ENCODE measurements at places on chromosomes 3 and 15. TPM values are rescaled to one million over a fixed set of nuclear protein-coding genes. Genes with fewer than 3 reads are reported as not detected.

The ZCWPW2 gene
- total RNA-seq: 0.82 TPM

The SLCO3A1 gene
- total RNA-seq: 20.6 TPM

The SLITRK3 gene
- not detected for total RNA-seq

The INKA1 gene
- 2.2 TPM for total RNA-seq

The DENND4A gene
- 14.4 TPM for total RNA-seq

The DCLK3 gene
- total RNA-seq: not detected

The TEX9 gene
- total RNA-seq: 4.1 TPM

The WNT5A gene
- total RNA-seq: 0.54 TPM

The ATG7 gene
- total RNA-seq: 36.0 TPM

The PEX5L gene
- total RNA-seq: 0.23 TPM

The SAMMSON gene
- total RNA-seq: not detected

The CCDC54 gene
- total RNA-seq: not detected

The GOLGA8G gene
- total RNA-seq: not detected

The RHCG gene
- 3.0 TPM for total RNA-seq

The B3GALNT1 gene
- 31.1 TPM for total RNA-seq

The COLQ gene
- total RNA-seq: 0.64 TPM

The CPLX3 gene
- not detected for total RNA-seq

The IL17RB gene
- 15.9 TPM for total RNA-seq

The GABRB3 gene
- total RNA-seq: 0.13 TPM

The ZNF774 gene
- 5.2 TPM for total RNA-seq

The CLDN16 gene
- not detected for total RNA-seq

The TMEM207 gene
- not detected for total RNA-seq

The RHOV gene
- 4.2 TPM for total RNA-seq

The SPESP1 gene
- not detected for total RNA-seq

The LRRC3B gene
- total RNA-seq: not detected

The MON1A gene
- 12.9 TPM for total RNA-seq

The COL7A1 gene
- total RNA-seq: 40.0 TPM

The RAB6B gene
- total RNA-seq: 49.2 TPM

The MYL3 gene
- not detected for total RNA-seq

The MESP1 gene
- total RNA-seq: 6.4 TPM

Data from Panc1 (cell line).